Activated CD4-positive, CD25-positive, alpha-beta regulatory T cell treated with anti-CD3 and anti-CD28 coated beads, Interleukin-2, amount 50 U/mL, for 24 hours (primary cell): ENCODE measurements at places on chromosomes 12 and 14.

- ATAC-seq: no peak
Observed at GRCh38 chr14:74952697-74953484, 2.5 kb downstream of the PGF start.

DNA sequence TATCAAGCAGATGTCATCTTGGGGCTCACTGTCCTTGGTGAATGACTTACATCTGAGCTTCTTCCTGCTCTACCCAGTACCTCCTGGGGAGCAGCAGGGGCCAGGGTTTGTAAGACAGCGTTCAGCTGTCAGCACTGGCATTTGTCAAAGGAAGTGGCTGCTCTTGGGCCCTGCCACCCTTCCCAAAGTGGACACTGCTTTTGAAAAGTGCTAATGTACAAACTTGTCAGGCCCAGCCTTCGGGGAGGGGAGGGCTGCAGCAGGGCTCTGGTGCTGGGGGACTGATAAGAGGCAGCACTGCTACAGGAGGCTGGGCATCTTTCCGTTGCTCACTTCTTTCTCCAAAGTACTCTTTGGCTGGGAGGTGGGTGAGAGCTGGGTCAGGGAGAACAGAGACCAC is 59.8 kb upstream of the RBM19 start:
- ATAC-seq: no peak

GRCh38 chr12:63811755-63812154 is 32.0 kb downstream of the RXYLT1 start:
- ATAC-seq: no peak

DNA sequence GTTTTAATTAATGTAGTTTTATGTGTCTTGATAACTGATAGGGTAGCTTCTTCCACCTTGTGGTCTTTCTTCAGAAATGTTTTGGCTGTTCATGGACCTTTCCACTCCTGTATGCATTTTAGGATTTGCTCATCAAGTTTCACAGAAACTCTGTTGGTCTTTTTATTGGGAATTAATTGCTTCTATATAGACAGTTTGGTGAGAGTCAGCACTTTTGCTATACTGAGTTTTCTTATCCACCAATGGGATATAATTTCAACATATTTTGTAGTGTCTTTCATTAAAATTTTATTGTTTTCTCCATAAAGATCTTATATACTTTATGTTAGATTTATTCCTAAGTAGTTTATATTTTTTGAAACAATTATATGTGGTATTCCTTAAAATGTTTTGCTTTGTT is 7.8 kb downstream of the GOLGA5 start:
- ATAC-seq: no peak

DNA sequence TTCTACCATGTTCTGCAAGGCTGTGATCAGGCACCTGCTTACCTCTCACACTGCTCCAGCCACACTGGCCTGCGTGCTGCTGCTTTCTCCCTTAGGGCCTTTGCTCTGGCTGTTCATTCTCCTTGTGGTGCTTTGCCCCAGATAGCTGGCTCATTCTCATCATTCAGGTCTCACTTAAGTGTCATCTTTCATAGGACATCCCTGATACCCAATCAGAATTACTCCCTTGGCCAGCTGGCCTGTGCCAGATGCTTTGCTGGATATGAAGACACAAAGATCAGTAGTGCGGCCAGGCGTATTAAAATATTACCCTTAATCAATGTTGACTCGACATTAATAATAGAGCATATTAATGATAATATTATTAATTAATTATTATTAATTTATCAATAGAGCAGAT is 143.8 kb upstream of the FGD4 start:
- no peak for ATAC-seq

- ATAC-seq: no peak
Observed at GRCh38 chr14:70283156-70283555, 76.3 kb downstream of the COX16 start.

GRCh38 chr14:24613241-24613640 is 3.8 kb upstream of the GZMH start:
- no peak for ATAC-seq

DNA sequence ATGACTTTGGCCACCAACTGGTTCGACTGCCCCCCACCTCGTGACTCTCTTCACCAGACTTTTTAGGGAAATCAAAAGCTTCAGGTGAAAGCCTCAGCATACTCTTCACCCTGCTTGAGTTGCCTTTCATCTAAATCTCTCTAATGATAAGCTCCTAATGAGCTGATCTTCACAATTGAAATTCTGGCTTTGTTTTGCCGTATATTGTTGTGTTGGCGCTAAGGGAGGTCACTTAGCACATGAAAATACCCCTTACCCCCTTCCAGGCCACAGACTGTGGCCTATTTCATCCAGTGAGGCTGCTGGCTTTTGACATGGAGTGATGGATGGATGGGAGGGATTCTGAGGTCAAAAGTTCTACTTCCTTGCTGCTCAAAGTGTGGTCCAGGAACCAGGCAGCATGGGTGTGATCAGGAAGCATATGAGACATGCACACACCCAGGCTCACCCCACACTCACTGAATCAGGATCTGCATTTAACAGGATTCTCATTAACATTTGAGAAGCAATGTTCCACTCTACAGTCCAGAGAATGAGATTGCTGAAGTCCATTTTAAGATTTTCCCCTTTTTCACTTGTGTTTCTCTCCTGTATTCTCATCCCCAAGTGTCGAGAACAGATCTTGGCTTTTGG is 131.4 kb downstream of the DACT1 start:
- no peak for ATAC-seq

DNA sequence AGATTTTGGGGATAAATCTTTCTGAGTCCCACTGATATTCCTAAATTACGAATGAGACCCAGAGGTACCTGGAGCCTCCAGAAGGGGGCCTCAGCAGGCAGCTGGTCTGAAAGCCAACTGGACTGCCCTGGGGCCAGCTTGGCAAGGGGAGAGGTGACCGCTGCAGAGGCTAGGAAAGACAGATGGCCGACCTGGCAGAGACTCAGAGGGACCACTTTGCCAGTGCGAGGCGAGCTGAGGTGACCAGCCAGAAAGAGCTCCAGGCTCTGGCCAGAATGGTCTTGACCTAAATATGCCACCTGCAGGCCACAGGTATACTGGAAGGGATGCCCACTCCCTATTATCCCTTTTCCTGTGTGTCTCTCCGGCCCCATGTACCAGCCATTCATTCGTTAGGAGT is 256.8 kb upstream of the GARIN6 start:
- no peak for ATAC-seq

DNA sequence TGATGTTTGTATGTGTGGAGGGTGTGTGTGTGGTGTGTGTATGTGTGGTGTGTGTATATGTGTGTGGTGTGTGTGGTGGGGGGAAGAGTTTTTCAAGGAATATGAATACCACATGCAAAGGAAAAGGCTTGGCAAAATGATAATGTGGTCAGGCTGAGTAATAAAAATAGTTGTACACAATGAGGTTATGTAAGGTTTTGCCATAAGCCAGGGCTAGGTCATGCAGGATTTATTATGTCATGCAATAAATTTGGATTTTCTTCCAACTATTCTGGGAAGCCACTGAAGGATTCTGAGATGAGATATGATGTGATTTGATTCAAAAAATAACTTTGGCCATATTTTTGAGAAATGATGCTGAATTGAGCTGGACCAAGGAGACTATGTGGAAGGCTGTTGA is 1191.6 kb upstream of the SEL1L start:
- no peak for ATAC-seq

DNA sequence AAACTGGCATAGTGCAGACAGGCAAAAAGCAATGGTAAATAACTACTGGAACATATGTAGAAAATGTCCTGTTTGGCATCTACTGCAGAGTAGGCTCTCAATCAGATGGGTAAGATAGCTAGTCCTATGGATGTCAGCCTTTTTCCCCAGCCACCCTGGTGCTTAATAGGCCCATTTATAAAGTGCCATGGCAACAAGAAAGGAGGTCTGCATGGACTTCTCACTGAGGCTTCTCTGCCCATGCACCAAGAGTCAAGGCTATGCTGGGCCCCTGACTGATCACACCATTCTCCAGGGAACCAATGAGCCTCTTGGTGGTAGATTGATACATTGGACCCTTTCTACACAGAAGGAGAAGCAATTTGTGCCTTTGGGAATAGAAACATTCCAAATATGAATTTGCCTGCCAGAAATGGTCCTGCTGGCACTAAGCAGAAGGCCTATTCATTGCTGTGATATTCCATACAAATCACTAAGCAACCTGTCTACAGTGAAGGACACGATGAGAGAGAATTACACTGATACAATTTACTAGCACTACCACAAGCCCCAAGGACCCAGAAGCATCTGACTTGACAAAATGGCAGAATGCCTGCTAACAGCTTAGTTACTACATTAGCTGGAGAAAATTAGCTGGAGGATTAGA is 43.8 kb downstream of the RESF1 start:
- ATAC-seq: peak; percentile 20

- peak; percentile 79 for ATAC-seq
Observed at GRCh38 chr14:64891839-64892375, 12.2 kb upstream of the SPTB start.

GRCh38 chr14:95902273-95902826 is 25.7 kb downstream of the TUNAR start:
- ATAC-seq: no peak

- ATAC-seq: no peak
Observed at GRCh38 chr12:43069768-43070221, 480.2 kb upstream of the PRICKLE1 start.

DNA sequence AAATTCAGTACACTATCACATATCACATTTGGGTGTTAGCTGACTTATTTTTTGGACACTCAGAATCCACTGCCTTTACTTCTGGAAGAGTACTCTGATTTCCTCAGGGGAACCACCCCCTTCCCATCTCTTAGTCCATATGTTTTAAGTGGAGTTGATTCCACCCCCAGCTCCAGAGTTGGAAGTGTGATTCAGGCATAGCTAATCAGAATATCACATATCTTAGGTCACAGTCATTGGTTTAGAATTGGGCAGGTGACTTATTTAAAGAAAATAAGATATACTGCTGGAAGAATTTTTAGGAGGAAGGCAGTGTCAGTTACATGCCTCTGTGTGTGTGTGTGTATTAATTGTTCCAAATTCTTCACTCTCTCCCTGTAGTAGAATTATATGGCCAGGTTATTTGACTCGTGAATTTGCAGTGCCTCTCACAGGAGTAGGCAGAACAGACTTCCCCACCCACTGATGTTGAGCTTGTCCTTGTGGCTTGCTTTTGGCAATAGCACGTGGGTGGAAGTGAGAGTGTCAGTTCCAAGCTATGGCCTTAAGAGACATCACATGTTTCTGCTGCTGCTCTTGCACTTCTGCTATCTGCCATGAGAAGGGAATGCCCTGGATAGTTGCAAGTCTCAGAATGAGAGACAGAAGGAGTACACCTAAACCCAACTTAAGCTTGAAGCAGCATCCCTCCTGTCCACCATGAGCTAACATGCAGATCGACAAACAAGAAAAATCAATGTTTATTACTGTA is 6.4 kb upstream of the GAS2L3 start:
- ATAC-seq: peak; percentile 38

- no peak for ATAC-seq
Observed at GRCh38 chr14:103889313-103890051, 38.8 kb upstream of the TDRD9 start.

GRCh38 chr12:49121047-49121696 is 10.0 kb downstream of the TUBA1B start:
- ATAC-seq: no peak

DNA sequence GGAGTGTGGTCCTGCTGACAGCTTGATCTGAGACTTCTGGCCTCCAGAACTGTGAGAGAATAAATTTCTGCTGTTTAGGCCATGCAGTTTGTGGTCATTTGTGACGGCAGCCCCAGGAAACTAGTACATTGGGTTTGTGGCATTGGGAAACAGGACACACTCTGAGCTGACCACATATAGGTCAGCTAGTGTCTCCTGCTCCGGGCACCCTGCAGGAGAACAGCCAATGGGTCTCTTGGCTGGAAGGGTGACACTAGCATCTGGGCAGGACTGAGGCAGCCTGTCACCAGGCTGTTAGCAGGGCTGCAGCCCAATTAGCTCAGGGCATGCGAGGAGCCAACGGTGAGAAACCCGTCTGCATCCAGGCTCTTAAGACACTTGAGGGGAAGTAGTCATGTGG is 83.2 kb downstream of the PITPNM2 start:
- no peak for ATAC-seq

GRCh38 chr12:131827961-131828534 is at the start of gene MMP17:
TSS of gene MMP17 (plus strand) at chr12:131828393. CDS start at chr12:131828495, 102 bp downstream.
- ATAC-seq: peak; percentile 63

DNA sequence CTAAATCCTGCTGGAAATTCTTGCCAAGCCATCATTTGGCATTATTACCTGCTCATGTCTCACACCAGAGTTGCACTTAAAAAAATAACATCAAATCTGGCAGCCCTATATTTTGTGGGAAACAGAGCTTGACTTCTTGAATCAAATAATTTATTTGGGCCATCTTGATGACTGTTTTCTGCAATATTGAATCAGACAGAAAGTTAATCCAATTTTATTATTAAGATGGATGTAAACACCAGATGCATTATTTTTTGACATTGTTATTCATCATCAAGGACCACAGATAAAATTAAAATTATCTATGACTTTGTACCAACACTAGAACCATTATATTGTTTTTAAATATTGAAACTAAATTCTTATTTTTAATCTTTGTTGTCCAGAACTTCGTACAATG is 132.9 kb downstream of the PTPRR start:
- ATAC-seq: no peak

GRCh38 chr14:68306265-68306933 is 486.5 kb downstream of the ZFP36L1 start:
- no peak for ATAC-seq

- no peak for ATAC-seq
Observed at GRCh38 chr12:63982604-63983295, 138.2 kb downstream of the SRGAP1 start.

GRCh38 chr14:22497671-22498093 is 91.3 kb downstream of the DAD1 start:
- ATAC-seq: no peak

DNA sequence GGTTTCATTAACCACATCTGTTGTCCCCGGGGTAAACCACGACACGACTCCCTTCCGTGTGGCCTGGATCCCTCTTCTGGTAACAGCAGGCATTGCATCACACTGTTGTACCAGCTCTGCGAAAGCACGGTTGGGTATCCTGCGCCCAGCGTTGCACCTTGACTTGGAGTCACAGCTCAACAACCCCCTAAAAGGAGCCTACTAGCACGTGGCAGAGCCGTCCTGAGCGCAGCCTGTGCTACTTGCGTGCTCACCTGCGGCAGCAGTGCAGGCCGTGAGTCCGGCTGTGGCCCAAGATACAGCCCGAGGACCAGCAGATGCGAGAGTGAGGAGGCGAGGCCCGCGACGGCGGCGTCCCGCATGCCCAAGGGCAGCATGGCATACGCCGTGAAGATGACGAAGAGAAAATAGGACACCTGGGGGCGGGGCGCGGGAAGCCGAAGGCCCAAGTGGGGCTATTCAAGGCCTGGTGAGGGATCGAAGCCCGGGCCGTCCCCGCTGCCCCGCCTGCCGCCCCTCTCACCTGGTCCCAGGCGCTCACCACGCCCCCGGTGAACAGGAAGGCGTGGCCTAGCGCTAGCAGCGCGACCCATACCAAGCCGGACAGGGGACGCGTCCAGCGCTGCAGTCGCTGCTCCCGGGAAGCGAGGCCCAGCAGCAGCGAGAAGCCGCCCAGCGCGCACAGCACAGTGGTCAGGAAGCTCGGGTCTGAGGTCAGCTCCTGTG is 2.4 kb downstream of the ADCY4 start:
- ATAC-seq: peak; percentile 85
